Stomach (tissue), 19 donors: ENCODE measurements at places on chromosomes 1 and 21.

GRCh38 chr1:209657918-209658317 is 5.7 kb upstream of the LAMB3 start:
- DNase-seq = no peak

DNA sequence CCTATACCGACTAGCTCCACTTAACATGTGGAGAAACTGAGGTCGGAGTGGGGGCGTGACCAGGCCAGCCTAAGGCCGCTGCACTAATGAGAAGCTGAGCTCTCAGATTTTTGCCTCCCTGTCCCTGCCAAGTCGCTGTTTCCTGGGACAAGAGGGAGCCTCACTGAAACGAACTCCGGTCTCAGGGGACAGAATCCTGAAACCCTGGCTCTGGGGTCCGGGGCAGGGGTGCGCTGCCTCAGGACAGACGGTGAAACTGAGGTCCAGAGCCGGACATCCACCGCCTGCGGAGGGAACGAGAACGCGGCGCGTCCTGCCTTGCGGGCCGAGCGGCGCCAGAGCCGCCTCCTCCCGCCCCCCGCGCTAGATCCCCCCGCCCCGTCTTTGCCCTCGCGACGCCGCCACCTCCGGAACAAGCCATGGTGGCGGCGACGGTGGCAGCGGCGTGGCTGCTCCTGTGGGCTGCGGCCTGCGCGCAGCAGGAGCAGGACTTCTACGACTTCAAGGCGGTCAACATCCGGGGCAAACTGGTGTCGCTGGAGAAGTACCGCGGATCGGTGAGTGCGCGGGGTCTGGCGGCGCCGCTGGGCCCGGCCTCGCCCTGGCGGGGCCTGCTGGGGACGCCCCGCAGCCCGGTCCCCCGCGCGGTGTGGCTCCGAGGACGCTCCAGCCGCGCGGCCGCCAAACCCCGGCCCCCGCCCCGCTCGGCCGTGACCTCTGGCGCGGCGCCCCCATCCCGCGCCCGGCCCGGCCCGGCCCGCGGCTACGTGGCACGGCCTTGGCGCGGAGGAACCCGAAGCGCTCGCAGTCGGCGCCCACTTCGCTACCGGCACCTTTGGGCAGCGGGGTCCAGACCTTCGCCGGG is at the start of gene GPX7:
GPX7 (plus strand) TSS at position 381 of the 865 bp plus-strand sequence; CDS start at position 420, 39 bp downstream.
- DNase-seq = peak; percentile 85

- DNase-seq = no peak
Observed at GRCh38 chr1:192808163-192808517, 699 bp upstream of the RGS2 start.

DNA sequence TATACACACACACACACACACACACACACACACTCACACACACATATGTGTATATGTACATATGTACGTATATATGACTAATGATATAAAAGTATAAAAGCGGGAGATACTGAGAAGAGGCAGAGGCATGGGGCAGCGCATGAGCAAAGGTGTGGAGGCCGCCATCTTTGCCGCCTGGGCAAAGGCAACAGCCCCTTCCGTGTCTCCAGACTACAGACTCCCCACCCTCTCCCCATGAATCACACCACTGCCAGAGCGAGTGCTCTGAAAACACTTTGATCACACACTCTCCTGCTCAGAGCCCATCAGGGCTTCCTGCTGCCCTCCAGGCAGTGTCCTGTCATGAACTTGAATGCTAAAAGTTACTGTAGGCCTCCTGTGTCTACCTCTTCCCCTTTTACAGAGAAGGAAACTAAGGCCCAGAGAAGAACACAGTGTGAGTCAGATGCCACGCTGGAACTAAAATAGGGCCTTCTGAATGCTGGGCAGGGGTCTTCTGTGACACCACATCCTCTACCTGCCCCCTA is 54.7 kb upstream of the SSBP3 start:
- no peak for DNase-seq

- no peak for DNase-seq
Observed at GRCh38 chr1:181095763-181096184, 7.3 kb downstream of the IER5 start.

- DNase-seq = no peak
Observed at GRCh38 chr1:6588128-6588892, 8.5 kb downstream of the ZBTB48 start.

DNA sequence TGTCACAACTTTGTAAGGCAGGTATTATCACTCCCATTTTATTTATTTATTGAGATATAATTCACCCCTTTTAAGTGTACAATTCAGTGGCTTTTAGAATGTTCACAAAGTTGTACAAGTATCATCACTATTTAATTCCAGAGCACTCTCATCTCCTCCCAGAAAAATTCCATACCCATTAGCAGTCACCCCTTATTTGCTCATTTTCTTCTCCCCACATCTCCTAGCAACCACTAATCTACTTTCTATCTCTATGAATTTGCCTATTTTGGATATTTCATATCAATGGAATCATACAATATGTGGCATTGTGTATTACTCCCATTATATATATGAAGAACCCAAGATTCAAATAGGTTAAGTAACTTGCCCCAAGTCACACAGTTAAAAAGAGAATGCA is 7.0 kb downstream of the DSTYK start:
- DNase-seq = no peak

GRCh38 chr1:181398544-181398943 is 84.8 kb upstream of the CACNA1E start:
- DNase-seq = no peak

GRCh38 chr1:10973956-10974881 is 38.2 kb upstream of the TARDBP start:
- no peak for DNase-seq

- DNase-seq = peak; percentile 56
Observed at GRCh38 chr1:41666981-41667631, 182.6 kb upstream of the EDN2 start.

GRCh38 chr1:75470448-75470847 is 140.5 kb downstream of the SLC44A5 start:
- DNase-seq = no peak

DNA sequence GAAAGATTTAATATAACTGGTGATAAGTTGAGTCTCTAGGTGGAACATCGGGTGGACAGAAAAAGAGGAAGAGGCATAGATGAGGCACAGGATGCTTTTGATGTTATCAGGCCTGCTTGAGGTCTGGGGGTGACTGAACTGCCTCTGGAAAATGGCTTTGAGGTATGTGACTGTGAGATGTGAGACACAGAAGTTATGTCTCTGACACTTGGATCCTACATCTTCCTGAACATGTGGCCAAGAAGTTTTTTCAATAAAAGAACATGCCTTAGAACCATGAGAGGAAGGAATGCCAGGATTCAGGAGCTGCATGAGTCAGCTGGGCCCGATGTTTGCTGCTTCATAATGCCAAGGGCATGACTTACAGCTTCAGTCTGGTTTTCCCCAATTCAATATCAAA is 11.5 kb upstream of the AIM2 start:
- no peak for DNase-seq

GRCh38 chr1:243580072-243580471 is 270.0 kb downstream of the AKT3 start:
- no peak for DNase-seq

- DNase-seq = no peak
Observed at GRCh38 chr1:25614501-25615171, 2.0 kb upstream of the MAN1C1 start.

- no peak for DNase-seq
Observed at GRCh38 chr1:171954361-171954760, 113.1 kb downstream of the DNM3 start.

DNA sequence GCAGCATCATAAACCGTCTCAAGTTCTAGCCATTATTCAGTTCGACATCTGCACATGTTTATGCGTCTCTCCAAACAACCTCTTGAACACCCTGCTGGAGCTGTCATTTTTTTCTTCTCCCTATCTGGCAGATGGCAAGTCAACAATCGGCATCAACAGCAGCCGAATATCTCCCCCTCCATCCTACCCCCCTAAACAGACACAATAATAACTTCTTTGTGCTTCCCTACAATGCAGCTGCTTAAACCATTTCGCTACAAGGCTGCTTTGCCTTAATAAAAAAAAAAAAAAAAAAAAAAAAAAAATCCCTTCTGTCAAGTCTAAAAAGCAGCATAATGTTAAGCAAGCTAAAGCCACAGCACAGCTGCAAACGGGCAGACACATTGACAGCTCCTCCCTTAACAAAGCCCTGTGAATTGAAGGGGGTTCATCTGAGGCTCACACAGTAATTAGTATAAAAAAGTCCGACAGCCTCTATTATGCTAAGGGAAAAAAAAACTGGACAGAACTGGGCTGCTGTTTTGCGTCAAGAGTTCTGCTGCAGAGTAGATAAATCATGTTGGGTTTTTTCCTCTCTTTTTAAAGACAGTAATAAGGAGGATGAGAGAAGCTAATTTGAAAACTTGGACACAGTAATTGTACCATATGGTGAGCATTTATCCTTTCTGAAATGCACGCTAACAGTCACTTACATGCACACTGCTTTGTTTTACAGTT is 136.4 kb downstream of the AKT3 start:
- DNase-seq = peak; percentile 82

DNA sequence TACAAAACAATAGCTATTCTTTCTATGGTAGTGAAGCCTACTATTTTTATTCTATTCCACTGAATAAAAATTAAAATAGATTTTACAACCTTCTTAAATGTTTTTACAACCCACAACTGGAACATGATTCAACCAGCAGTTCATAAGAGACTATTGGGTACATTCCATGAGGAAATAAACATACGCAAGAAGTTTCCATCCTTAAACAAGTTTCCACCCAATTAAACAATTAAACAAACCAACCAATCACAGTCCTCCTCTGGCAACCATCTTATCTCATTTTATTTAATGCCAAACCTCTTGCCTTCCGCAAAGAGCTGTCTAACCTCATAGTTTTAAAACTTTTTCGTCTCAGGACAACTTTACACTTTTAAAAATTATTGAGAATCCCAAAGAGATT is 239.0 kb downstream of the RGS7 start:
- DNase-seq = no peak

DNA sequence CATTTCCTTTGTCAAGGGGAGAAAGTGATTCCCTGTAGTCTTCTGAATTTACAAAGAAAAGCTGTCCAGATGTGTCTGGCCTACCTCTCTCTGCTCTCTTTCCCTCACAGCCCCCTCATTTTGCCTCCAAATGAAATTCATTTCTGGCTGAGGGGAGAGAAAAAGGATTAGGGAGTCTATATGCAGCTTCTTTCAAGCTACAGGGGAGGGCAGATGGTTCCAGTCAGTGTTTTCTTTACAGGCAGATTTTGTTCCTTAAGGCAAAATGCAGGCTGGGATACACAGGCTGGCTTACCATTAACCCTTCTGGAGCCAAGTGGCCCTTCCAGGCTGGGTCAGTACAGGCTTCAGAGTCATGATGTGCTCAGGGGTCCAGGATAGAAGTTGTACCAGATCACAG is 198.1 kb upstream of the USP24 start:
- DNase-seq = no peak

DNA sequence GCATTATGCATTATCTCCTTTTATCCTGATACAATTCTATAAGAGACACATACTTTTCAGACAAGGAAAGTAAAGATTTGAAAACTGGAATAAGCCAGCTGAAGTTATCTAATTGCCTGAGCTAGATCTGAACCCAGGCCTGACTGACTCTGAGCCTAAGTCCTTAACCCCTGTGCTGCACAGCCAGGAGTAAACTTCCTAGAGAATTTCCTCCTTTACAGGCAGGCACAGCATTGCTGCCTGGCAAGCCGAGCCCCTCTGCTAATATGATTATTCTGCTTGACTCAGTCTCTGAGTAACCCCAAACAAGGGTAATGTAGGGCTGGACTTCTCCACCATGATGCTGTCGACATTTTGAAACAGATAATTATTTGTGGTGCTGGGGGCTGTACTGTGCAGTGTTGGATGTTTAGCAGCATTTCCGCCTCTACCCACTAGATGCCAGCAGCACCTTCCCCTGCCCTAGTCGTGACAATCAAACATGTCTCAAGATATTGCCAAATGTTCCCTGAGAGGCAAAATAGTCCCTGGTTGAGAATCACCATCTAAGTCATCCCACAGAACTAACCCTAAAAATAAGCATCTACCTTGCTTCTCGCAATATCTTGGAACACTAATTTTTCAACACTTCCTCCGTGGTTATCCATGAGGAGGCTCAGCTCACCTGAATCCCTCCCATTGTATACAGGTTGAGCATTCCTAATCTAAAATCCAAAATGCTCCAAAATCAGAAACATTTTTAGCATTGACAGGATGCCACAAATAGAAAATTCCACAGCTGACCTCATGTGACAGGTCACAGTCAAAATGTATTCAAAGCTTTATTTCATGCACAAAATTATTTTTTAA is 18.5 kb downstream of the CAMK1G start:
- peak; percentile 50 for DNase-seq

- DNase-seq = no peak
Observed at GRCh38 chr21:44439211-44439600, 16.1 kb upstream of the LRRC3 start.

- peak; percentile 78 for DNase-seq
Observed at GRCh38 chr1:168945870-168946269, 160.6 kb upstream of the ATP1B1 start.

DNA sequence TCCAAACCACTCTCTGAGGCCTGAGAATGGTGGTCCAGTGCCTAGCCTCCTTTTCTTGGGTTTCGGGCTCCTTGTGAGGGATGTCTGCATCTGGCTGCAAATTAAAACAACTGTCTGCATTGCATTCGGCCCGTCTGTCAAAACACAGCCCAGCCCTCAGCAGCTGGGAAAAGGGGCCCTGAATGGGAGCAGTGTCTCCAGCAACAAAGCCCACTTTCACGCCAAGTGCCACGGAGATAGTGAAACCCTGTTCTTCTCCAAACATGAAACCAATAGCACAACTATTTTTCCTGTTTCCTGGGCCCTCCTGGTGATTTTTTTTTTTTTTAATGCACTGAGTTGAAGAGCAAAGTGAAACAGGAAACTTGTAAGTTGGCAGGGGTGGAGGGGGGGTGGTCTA is 138.4 kb downstream of the PLXNA2 start:
- DNase-seq = no peak

- no peak for DNase-seq
Observed at GRCh38 chr1:205279986-205280385, 41.6 kb downstream of the NUAK2 start.

GRCh38 chr21:46304437-46304836 is 18.3 kb downstream of the YBEY start:
- DNase-seq = no peak

DNA sequence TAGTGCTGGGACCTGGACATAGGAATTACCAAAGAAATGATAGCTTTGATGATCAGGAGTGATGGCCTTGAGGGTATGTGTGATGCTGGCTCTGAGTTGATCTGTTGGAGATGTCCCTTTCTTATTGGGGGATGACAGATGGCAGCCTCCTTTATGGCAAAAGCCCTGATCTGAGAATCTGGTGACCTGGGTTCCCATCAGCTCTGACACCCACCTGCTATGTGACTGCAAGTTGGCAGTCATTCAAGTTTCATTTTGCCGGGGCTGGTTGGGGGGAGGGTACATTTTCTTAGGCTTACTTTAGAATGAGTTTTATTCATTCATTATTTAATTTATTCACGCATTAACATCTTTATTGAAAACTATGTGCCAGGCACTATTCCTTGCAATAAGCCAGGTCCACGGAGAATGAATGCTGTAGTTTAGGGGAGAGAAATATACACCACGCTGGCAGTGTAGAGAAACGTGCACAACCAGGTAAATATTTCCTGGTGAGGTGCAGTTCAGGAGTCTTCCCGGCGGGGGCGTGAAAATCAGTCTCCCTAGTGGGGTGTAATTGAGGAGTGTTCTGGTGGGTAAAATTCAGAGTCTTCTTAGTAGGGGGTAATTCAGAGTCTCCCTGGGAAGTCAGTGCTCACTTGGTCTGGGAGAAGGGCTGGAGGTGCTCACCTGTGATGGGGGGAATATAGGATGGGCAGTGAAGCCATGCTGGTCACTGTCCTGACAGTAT is 401.3 kb downstream of the CAMTA1 start:
- no peak for DNase-seq
